Panc1 (cell line): ENCODE measurements at places on chromosomes 12 and 14. TPM values are rescaled to one million over a fixed set of nuclear protein-coding genes. Genes with fewer than 3 reads are reported as not detected.

LRP1-AS gene
- total RNA-seq = not detected

KLRC2 gene
- total RNA-seq = not detected

DTX1 gene
- 0.44 TPM for total RNA-seq

NCKAP5L gene
- total RNA-seq = 17.3 TPM

GALNT8 gene
- total RNA-seq = not detected

KRT78 gene
- not detected for total RNA-seq

GXYLT1 gene
- total RNA-seq = 17.4 TPM

RNASE2 gene
- total RNA-seq = not detected

GTF2A1 gene
- 34.4 TPM for total RNA-seq

CLEC2A gene
- not detected for total RNA-seq
